ENCODE measurements at places on chromosomes 12 and 14.

- DNase-seq: no peak
Measured at GRCh38 chr12:124406043-124406442, 111.2 kb downstream of the RFLNA start.

DNA sequence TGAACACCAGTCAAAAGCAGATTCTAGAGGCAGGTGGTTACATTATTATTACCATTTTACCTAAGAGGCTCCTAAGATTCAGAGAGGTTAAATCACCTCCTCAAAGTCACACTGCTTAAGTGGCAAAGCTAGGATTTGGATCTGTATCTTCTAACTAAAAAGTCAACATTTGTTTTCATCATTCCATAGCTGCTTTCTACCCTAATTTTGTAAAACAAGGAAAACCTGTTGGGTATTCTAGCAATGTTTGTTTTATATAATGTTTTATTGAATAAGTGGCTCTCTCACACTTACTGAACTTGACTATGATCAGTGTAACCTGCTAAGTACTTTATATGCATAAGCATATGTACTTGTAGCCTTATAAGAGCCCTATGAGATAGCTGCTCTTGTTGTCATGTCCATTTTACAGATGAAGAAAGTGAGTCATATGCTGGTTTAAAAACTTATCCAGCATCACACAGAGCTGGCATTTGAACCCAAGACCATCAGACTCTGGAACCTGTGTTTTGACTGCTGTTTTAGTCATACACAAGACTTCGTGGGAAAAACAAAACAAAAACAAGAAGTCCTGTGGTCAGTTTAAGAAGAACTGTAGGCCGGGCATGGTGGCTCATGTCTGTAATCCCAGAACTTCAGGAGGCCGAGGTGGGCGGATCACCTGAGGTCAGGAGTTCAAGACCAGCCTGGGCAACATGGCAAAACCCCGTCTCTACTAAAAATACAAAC, 31.7 kb upstream of the EVL start:
- no peak for DNase-seq

- DNase-seq: no peak
Measured at GRCh38 chr14:87325741-87326140, 667.2 kb downstream of the GALC start.

DNA sequence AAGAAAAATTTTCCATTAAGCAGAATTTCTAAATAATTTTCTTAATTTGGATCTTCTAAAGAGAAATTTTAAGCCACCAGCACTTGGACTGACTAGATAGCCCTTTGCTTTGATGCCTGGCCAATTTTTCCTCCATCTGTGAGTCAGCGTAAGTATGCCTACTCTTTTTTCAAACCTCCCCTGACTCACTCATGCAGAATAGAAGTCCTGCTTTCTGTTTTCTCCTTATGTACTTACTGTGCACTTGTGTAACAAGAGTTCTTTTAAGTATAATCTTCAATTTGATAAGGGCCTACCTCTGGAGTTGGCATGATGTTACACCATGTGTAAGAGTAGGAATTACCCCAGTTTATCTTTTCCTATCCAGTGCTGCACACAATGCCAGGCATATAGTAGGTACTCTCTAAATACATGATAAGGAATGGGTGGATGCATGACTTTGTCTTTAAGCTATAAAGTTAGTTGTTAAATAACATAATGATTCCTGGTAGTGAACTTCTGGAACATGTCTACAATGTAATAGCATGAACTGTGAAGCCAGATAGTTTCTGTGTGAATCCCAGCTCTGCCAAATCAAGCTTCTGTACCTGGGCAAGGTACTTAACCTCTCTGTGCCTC, 329.6 kb downstream of the TMTC2 start:
- DNase-seq: peak; percentile 67

DNA sequence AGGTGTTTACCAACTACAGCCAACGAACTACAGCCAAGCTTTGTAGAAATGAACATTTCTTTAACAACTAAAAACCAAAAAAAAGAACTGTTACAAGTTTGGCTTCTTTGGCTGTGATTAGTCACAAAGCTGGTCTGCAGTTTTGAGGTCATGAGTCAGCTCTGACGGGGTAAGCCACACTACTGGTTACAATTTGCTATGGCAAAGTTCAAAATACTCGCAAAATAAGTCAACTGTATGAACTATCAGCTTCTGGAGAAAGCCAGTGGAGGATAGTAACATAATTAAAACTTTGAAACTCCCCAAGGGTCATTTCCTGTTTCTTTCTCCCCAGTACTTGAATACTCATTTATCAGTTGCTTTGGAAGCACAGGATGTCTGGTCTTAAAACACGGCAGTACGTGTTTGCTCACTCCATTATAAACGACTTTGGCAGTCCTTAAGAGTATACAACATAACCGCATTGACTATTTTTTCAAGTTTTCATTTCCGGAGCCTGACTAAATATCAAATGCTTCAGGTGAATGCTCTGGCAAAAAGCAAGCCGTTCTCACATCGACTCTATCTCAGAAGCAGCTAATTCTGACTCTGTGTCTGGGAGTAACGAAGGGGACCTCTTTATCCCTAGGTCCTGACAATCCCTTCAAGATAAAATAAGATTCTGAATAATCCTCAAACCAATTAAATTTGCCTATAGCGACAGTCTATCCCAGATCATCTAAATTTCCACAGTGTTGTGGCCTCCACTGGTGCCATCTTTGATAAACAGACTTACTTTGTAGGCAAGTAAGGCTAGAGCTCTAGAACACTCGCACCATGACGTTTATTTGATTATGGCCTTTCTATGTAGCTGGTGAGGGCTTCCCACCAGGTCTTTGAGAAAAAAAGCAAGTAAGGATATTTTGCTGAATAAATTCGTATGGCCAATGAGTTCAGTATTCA, 10.6 kb downstream of the PHLDA1 start:
- DNase-seq: peak; percentile 98

GRCh38 chr14:59753512-59753911, 117.1 kb downstream of the RTN1 start:
- DNase-seq: no peak

DNA sequence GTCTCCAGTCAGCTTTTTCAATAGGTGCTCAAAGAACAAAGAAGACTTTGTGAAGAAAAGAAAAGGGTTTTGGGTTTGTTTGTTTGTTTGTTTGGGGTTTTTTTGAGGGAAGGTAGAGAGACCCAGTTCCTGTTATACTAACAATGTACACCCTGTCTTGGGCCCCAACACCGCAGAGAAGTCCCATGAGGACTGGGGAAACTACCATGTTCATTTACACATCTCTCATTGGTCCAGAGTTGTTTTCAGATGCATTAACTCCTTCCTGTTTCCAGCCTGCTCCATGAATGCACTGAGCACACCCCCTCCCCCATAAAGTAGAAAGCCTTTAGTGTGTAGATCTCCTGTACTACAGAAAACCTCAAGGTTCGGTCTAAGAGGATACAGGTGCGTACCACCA, 51.1 kb upstream of the SLC8A3 start:
- DNase-seq: no peak

DNA sequence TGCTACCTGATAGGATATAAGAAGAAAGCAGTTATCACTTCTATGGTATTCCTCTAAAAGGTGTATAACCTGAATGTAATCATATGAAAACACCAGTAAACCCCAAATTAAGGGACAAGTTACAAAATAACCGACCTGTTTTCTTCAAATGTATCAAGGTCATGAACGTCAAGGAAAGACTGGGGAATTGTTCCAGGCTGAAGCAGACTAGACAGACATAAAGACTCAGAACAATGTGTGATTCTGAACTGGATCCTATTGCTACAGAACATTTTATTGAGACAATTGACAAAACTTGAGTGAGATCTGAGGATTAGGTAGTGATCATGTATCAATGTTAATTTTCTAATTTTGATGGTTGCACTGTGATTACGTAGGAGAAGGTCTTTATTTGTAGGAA, 15.4 kb upstream of the LRP6 start:
- no peak for DNase-seq

DNA sequence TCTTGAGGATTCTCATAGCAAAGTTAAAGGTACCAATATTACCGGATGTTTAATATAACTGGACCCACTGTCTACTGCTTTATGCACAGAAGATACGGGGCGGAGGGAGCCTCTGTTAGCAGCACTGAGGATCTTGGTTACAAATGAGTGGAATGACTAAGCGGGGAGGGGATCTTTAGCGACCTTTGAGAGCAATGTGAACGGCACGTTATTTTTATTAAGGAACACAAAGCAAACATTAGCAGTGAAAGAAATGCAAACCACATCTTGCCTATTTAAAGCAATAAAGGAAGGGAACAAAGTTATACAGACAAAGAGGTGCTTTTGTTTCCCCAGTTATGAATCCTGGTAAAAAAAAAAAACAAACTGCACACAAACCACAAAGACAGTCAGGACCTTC, 27.1 kb upstream of the PRMT8 start:
- DNase-seq: no peak

DNA sequence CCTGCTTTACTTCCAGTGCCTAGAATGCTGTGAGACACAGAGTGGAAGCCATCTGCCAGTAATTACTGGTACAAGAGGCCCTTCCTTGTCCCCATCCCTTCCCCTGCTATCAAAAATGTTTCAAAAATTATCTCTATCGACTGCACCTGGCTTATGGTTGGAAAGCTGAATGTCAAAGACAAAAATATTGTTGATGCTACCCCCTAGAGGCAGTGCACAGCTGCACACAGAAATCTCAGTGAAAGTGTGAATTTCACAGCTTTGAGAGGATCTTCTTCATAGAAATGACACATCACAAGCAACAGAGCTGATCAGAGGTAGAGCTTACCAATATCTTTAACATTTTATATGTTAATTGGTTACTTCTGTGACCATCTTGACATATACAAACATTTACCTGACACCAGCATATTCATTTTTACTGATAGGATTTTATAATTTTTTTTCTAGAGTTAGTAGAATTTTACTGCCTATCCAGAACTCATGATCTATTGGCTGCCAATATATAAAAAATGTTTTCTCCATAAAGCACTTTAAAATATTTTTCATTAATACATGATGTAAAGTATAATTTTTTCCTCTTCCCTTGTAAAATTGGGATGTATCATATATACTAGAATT, 138.0 kb downstream of the AACS start:
- DNase-seq: no peak

GRCh38 chr12:76240281-76240680, 107.9 kb downstream of the BBS10 start:
- DNase-seq: no peak

DNA sequence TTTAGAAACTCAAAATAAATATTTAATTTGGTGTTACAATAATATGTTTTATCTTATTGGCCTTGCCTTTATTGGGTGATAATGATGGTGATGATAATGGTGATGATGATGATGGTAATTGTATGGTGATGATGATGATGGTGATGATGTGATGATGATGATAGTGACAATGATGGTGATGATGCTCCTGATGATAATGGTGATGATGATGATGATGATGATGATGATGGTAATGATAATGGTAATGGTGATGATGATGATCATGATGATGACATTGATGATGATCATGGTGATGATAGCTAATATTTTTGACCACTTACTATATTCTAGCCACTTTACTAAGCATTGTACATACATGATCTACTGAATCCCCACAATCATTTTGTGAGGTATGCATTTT, 1548.6 kb upstream of the TMEM132C start:
- no peak for DNase-seq

DNA sequence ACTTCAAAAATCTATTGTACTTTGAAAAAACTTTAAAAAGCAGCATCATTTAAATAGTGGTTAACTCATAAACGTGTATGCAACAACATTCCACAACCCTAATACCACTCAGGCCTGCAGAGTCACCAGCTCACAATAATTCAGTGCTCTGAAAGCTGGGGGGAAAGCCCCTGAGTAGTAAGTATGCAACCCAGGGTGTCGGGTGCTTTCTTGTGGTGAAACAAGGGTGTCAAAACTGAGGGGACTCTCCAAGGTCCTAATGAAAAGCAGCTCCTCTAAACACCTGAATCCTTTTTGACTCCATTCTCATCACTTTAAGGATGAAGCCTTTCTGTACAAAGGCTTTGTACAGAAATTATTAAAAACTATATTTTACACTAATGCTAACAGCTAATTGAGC, 33.7 kb downstream of the FGFR1OP2 start:
- DNase-seq: no peak

DNA sequence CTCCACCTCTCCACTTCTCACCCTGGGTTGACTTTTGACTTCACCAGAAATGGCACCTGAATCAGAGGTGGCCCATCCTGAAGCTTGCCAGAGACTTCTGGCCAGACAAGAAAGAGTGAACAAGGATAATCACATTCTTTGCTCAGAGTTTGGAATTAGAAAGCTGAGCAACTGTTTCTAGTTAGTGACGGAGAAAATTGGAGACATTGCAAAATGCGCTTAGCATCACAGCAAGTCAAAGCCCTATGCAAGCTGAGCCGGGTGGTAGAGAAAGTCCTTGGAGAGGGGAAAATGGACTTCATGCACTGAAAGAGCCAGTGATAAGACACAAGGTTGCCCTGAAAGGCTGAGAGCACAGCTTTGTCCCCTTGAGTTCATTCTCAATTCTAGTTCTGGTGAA, 161.8 kb downstream of the PAH start:
- DNase-seq: no peak

GRCh38 chr12:127559349-127560040, 707.5 kb upstream of the TMEM132C start:
- DNase-seq: peak; percentile 96

DNA sequence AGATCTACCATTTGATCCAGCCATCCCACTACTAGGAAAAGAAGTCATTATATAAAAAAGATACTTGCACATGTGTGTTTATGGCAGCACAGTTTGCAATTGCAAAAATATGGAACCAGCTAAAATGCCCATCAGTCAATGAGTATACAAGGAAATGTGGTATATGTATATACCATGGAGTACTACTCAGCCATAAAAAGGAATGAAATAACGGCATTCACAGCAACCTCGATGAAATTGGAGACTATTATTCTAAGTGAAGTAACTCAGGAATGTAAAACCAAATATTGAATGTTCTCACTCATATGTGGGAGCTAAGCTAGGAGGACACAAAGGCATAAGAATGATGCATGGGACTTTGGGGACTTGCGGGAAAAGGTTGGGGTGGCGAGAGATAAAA, 402.6 kb downstream of the RAD51B start:
- no peak for DNase-seq

GRCh38 chr14:75811136-75811829, 150.2 kb downstream of the TTLL5 start:
- DNase-seq: no peak

DNA sequence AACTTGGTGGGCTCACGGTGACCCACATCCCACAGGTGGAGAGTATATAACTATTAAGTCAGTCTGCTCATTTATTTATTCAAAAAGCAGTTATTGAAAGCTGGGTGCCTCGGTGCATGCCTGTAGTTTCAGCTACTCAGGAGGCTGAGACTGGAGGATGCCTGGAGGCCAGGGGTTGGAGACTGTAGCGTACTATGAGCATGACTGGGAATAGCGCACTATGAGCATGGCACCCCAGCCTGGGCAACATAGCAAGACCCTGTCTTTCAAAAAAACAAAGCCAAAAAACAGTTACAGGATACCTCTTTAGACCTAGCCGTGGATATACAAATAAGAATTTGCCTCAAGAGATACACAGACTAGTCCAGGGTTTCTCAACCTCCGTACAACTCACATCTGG, 139.8 kb downstream of the ZFP36L1 start:
- no peak for DNase-seq

- no peak for DNase-seq
Measured at GRCh38 chr12:122868471-122869177, 27.3 kb downstream of the VPS37B start.

Measured in HFFc6 (cell line).